Stimulated activated CD4-positive, alpha-beta T cell treated with anti-CD3 and anti-CD28 coated beads, Interleukin-12 subunit alpha, Interleukin-12 subunit beta, amount 100 ng/mL, for 4 hours (primary cell): ENCODE measurements at places on chromosomes 1 and 21.

GRCh38 chr1:151324390-151324930 lies 2.8 kb downstream of the PI4KB start:
- no peak for DNase-seq

GRCh38 chr1:193537266-193538002 lies 351.0 kb upstream of the B3GALT2 start:
- peak; percentile 53 for DNase-seq

DNA sequence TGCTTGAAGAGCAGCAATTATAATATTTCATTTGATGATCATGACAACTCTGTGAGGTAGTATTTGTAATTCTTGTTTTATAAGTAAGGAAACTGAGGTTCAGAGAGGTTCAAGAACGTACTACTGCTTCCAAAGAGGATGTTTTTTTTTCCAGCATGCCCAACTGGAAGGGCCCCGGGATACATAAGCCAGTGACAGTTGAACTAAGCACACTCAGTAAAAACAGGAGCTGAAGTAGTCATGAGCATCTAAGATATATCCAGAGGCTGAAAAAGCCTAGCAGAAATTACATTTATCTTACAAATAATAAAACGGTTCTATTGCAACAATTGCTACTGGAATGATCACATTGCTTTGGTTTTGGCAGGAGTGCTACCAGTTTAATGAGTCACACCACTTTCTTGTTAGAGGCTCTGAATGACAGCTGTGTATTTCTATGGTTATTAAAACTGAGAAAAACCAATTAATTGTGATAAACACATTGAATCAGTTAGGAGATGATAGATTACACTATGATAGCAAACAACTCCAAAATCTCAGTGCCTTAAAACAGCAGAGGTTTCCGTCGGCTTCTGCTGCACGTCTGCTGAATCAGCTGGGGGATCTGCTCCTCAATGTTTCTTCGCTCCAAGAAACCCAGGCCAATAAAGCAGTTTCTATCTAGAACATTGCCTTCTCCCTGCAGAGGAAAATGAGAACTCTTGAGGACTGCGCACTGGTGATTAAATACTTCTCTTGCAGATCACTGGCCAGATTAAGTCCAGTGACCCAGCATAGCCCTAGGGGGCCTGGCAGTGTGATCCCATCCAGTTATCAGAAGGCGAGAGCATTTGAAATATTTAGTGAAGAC lies 522.7 kb downstream of the PLPP3 start:
- DNase-seq: no peak

DNA sequence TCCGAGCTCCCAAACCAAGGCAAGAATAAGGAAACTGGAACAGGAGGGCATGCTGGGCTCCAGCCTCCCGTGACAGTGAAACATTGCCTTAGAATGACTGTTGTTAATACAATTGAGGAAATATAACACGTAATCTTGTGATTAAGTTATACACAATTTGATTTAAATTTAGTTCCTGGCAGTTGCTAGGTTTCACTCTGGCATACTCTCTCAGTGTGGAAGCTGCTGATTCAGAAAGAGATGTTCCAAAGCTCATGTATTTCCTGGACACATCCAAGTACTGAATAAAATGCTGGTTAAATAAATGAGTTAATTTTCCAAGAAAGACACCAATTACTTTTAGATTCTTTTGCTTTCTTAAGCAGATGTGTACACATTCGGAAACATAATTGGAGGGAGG lies 176.1 kb downstream of the GRIK1 start:
- no peak for DNase-seq

DNA sequence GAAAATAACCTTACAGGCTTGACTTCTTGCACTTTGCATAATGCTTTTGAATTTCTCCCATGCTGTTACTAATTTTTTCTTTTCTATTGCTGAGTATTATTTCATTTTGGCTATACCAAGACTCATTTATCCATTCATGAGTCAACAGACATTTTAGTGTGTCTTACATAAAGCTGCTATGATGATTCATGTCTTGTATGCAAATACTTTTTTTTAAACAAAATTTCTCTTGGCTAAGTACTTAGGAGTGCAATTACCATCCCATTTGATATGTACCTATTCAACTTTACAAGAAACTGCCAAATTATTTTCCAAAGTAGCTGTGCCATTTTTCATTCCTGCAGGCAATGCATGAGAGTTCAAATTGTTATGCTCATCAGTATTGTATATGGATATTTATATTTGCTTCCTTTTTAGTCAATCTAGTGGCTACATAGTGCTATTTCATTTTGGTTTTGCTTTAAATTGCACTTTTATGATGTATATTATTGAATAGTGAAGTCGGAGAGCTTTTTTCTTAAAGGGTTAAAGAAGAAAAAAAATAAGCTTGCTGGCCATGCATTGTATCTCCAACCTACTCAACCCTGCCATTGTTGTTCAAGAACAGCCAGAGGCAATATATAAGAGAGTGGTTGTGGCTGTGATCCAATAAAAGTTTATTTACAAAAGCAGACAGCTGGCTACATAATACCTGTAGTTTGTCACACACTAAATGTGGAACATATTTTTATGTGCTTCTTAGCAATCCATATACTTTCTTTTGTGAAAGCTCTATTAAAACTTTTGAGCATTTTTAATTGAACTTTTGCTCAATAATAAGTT lies 862.8 kb downstream of the KCNT2 start:
- DNase-seq: no peak

- no peak for DNase-seq
These were observed 187.7 kb downstream of the TNFSF18 start for GRCh38 chr1:172863031-172863430.

- no peak for DNase-seq
These were observed 67.3 kb upstream of the MAP10 start for GRCh38 chr1:232737917-232738316.

DNA sequence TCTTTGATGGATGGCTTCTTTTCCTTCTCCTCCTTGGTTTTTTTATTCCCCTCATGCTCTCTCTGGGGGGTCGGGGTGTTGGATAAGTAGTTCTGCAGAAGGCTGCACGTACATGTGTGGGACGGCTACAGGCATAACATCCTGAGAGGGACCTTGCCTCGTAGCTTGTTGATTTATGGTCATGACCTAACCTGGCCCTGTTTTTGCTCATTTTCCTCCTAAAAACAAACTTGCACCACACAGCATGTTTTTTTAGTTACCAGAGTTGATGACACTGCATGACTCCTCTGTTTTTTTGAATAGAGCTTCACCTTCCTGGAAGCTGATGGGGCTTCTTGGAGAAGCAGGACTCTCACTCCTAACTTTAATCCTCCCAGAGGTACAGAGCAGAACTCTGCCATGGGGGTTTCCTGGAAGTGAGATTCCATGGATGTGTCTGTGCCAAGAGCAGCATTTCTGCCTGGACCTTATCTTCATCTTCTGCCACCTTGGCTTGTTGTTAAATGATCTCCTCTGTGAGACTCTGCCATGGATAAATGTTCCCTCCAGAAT lies 114.7 kb downstream of the PAPPA2 start:
- no peak for DNase-seq

- peak; percentile 71 for DNase-seq
These were observed 21.6 kb upstream of the C1orf159 start for GRCh38 chr1:1137256-1138045.

DNA sequence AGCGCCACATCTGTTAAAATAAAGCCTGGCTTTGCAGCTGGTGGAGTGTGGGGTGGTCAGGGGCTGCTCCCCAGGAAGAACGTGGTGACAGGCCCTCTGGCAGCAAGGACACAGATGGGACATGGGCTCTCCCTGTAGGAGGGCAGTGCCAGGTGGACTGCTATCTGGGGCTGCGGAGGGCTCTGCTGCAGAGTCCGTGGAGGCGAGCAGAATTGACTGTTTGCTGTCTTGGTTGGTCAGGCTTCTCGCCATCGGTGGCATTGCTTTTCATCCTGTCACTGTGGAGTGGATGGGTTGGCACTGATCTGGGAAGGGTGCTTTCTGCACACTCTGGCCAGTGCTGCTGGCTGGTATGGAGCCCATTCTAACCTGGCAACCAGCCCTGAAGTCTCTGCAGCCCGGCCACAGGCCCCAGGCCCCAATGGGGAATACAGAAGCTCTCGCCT lies 103.0 kb downstream of the LAMC2 start:
- DNase-seq: no peak

DNA sequence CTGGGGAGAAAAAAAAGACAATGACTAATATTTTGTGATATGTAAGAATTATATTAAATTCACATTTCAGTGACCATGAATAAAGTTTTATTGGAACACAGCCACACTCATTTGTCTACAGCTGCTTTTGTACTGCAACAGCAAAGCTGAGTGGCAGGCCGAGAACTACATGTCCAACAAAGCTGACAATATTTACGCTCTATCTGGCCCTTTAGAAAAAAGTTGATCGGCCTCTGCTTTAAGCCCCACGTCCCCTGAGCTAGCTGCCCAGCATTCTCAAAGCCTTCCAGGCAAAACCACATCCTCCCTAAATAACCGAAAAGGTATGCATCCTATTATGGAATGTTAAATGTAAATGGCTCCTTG lies 8.6 kb downstream of the SLC2A1 start:
- DNase-seq: no peak

DNA sequence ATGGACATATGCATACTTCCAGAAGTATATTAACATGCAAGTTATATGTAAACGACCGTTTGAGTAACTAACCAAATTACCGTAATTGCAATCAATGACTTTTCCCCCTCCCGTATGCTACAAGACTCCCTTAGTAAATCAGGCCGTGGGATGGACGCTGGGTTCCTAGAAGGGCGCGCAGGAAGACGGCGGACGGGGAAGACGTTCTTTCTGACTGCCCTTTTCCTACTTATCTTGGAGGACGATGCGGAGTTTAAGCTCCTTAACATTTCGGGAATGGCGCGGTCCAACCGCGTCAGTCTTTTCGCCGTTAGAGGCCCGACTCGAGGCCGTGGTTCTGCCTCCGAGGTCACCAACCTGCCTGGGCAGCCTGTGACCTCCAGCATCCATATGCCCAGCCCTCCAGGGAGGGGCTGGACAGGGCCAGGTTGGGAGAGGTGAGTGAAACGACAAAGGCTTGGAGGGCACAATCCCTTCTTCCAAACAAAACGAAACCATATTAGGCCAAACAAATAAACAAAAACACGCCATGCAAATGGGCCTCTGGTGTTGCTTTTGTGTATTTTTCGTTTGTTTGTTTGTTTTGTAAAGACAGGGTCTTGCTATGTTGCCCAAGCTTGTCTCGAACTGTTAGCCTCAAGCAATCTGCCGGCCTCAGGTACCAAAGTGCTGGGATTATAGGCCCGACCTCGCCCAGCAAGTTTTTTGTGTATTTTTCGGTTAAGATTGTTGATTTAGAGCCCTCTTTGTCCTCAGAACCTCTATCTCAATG lies 873 bp upstream of the PI4KB start:
- no peak for DNase-seq

DNA sequence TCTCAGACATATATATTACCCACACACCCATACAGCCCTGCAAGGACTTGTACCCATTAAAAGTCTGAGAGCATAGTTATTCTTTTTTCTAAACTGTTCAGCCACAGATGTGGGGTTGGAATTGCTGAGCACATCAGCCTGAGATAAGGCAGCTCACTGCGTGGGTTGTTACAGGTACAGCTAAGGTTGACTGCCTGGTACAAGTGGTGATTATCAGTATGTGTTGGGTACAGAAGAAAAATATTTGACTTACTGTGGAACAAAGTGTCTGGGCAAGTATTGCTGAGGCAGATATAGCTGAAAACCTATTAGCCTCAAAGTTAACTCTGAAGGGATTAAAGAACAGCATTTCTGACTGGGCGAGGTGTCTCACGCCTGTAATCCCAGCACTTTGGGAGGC lies 5.0 kb downstream of the STX12 start:
- no peak for DNase-seq

DNA sequence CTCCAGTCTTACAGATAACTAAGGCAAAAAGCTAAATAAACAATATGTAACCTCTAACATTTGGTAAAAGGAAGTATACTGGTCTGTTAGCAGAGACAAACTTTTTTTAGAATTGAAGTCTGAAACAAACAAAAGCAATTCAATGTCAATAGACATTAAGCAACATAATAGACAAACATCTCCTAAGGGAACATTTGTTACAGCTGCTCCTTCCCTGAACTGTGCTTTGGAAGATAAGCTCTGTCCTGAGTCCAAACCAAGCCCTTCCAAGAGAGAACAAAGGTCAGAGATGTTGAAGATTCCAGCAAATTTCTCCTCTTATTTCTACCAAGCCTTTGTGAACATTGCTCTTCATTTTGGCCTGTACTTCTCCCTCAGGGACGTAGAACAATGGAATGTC lies 25.3 kb downstream of the FMO2 start:
- DNase-seq: no peak

- no peak for DNase-seq
These were observed 4.7 kb upstream of the ABCG1 start for GRCh38 chr21:42214081-42214750.

GRCh38 chr1:110580244-110580643 lies 25.9 kb downstream of the KCNA2 start:
- DNase-seq: no peak

GRCh38 chr1:101293461-101294051 lies 56.7 kb downstream of the S1PR1 start:
- DNase-seq: peak; percentile 34

- no peak for DNase-seq
These were observed 616.9 kb downstream of the KIF26B start for GRCh38 chr1:245771511-245772281.

GRCh38 chr21:34302521-34302920 lies 61.3 kb upstream of the KCNE2 start:
- no peak for DNase-seq

DNA sequence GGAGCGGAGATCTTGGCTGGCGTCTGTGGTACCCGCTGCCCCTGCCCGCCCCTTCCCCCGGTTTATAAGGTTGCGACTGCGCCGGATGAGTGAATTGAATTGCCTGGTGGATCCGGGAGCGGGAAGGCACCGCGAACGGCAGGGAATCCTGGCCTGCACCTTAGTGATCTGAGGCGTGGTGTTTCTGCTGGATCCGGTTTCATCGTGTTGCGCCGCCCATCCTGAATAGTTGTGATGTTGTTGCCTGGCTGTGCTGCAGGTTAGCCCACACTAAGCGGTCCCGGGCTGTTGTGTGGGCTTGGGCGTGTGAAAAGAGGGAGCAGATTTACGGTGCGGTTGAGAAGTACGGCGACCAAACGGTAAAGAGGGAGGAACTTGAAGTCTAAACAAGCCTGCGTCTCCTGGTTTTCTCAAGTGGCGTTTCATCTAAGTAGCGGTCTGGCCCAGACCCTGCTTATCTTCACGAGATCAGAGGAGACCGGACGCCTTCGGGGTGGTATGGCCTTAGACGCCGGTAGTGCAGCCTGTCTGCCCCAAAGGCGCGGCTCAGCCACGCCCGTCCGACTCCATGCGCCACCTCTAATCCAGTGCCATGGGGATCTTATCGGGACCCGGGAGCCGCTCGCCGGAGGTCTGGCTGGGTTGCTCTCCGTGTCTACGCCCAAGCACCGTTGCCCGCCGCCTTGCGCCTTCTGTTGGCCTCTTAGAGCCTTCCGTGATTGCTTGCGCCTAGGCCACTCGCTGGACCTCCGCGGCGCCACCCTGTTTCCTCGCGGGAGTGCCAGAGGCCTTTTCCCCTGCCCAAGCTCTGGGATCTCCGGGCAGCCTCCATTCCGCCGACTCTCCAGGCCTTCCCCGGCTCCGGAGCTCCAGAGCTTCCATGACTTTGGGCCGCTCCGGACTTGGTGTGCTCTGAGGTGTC lies 87.5 kb upstream of the RHOU start:
- peak; percentile 7 for DNase-seq
